ENCODE measurements at places on chromosomes 5 and 9.

DNA sequence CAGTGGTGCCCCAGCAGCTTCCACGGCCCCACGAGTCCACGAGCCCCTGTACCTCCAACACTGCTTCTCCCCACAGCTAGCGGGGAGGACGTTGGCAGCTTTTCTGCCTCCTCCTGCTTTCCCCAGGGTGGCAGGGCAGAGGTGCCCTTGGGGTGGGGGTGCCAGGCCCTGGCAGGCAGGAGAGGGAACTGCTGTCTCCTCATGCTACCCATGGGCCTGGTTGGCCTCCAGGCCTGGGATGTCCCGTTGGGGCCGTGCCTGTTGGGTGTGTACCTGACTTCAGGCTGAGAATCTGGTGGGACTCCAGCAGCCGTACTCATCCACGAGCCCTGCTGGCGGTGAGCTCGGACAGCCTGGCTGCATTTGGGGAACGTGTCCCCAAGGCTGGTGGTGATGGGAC, 27.3 kb downstream of the RXRA start:
- no peak for DNase-seq

DNA sequence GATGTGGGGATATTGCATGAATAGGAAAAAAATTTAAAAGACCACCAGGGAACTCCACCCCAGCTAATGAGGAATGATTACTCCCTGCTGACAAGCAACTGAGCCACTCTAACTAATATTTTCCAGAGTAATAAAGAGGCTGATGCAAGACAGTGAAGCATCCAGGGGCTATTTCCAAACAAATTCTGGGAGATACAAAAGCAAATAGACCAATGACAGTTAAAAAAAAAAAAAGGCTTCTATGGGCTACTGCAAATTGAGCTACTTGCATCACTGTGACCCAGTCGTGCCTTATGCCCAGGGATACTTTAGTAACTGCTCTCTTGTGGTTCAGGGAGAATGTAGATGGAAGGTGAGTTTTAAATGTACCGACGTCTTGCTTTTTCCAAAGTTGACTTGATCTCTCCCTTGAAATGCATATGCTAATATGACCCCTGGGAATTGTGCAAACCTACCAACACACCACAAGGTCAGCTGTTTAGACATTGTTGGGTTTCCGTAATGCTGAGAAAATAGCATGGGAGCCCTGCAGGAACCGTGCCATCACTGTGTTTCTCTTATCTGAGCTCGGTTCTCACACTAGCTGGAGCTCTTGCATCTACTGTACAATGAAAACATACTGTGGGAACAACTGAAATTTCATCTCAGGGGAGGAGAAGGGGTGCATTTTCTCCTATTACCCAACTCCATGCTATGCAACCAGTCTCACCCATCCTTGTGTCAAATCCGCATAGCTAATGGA, 250.6 kb upstream of the MAP3K1 start:
- DNase-seq: no peak

DNA sequence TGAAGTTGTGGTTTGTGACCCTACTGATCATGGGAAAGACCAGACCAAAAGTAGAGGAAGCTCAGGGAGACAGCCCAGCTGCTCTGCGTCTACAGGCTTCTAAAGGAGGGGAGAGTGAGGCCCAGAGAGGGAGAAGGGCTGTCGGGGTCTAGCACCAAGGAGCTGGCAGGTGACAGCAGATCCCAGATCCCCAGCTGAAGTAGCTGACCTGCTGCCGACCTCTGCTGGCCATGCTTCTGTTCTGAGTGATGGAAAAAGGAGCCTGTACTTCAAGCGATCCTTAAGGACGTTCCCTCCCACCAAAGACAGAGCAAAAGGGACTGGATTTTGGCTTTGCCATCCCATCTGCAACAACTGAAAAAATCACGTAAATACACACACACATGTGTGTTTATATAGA, 22.7 kb upstream of the QSOX2 start:
- DNase-seq: no peak

DNA sequence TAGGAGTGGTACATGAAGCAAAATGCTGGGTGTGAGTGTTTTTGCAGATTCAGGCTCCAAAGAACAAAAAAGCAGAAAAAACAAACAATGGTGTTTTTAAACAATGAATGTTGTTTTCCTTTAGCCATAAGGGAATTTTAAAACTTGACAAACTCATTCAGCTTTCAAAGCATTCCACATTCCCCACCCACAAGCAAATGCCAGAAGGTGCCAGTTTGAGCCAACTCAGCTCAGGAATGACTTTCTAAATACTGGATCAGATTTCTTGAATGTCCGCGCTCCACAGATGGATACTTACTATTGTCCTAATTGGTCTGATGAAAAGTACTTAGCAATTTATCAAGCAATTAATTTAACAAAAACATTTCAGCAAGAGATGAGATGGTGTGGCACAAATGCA, 12.9 kb upstream of the MOB3B start:
- DNase-seq: no peak

DNA sequence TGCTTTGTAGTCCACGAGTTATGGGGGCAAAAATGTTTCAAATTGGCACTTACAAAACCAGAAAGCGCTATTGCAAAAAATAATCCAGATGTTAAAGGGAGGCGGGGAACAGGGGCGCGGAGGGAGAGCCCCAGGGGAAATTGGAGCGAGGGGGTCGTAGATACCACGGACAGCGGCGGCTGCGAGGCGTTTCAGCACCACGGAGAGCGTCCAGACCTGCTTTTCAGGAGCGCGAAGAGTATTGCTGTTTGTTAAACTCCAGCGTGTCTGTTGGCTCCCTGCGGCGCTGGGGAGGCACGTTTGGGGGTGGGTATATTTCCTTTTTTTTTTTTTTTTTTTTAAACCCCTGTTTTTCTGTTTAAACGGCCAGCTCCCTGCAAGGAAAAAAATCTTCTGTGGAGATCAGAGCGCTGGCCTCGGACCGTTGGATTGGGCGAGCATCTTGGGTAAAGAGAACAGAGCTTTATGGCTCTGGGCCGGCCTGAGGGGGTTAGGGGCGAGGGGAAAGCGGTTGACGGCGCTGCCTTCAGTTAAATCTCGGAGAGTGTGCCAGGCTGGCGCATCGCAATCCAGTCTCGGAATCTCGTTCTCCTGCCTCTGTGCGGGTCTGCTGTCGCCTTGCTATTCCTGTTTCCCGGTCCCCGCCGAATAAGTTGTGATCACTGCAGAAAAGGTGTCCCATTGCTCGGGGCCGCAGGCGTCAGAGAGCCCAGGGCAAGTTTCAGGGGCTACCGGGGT, at the start of gene GLRA1:
Gene GLRA1 (minus strand): TSS at position 288 of the 738 bp plus-strand sequence. CDS start 302 bp downstream, outside the sequence.
- DNase-seq: peak; percentile 61

GRCh38 chr5:172533399-172534228, 79.3 kb upstream of the SH3PXD2B start:
- DNase-seq: peak; percentile 39

- DNase-seq: no peak
These were observed 40.2 kb downstream of the NLN start for GRCh38 chr5:65762234-65762633.

DNA sequence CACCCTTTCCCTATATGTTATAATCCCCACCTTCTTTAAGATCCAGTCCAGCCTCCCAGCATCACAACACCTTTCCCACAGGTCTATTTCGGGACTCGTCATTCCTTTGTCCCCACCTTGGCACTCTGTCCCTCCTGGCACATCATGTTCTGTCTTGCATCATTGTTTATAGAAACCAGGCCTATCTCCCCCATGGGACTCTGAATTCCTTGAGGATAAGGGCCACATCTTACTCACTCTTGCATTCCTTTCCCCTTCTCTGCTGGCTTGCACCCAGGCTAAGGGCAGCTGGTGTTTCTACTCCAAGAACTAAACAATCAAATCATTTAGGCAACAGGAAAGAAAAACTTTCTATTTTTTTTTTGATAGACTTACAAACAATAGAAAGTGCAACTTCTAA, 205.7 kb downstream of the AGTPBP1 start:
- no peak for DNase-seq

All from RPMI8226 (cell line).